ENCODE measurements at places on chromosomes 3 and 15.
A peak's percentile ranks its signal among the peaks of the same experiment; 100 is the strongest.

GRCh38 chr3:31613654-31614053, 80.9 kb downstream of the STT3B start:
- no peak for DNase-seq

GRCh38 chr3:129619726-129620162, 13.3 kb upstream of the PLXND1 start:
- DNase-seq: no peak

- DNase-seq: no peak
Measured at GRCh38 chr3:123653221-123653682, 68.4 kb upstream of the HACD2 start.

DNA sequence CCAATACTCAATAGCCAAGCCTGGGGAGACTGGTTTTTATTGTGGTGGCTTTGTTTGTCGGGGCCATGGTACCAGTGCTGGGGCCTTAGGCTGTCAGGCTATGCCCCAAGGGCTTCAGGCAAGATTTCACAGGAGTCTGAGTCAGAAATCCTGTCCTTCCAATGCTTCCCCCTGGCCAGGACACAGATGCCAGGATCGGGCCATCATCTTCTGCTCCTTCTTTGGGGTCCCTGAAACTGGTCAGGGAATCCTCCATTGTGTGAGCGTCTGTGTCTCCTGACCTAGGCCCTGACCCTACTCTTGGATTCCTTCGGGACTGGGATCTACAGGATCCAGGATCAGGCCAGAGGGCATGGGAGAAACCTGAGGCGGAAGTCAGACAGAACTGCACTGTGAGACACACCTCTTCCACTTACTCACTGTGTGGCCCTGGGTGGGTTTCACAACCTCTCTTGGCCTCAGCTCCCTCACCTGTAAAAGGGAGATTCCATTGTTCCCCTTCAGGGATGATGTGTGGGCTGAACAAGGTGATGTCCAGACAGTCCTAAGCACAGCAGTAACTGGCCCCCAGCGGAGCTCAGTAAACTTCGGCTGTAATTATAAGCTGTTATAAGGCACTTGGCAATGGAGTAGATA, 292.7 kb downstream of the UACA start:
- no peak for DNase-seq

DNA sequence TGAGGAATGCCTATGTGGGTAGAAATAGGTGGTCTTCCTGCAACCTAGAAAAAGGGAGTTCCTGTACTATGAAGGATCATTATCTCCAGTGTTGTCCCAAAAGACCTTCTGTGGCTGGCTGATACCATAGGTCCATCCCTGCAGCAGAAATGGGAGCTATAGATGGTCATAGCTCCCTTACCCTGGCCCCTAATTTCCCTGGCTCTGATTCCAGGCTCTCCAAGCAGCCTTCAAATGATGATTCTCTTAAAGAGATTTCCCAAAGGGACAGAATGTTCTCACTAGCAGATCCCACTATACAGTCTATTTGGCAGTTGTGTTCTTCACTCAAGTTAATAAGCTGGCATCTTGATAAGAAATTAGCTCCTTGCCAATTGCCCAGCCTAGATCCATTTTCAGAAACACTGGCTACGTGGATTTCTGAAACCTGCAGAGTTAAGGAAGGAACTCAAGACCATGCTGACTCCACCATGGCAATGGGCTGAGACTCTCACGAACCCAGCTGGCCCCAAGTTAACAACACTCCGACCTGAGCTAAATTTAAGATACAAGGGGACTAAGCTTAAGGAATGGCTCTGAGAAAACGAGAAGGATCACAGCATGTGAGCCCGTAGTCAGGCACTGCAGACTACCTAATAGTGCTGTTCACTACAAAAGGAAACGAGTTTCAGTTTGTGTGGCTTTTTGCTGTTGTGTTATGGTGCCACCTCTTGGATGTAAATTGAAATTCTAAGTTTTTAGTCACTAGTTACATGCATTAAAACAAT, 11.4 kb downstream of the C15orf40 start:
- DNase-seq: no peak

DNA sequence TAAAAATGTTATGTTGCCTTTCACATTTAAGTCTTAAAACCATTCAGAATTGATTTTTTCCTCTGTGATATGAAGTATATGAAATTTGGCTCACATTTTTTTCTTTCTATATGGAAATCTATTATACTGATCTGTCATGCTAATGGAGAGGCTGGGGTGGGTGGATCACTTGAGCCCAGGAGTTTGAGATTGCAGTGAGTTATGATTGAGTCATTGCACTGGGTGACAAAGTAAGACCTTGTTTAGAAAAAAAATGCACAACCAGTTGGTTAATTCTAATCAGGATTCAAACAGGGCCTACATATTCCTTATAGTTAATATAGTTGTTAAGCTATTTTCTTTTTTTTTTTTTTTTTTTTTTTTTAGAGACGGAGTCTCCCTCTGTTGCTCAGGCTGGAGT, 230.5 kb downstream of the MFSD1 start:
- DNase-seq: no peak

GRCh38 chr3:18645619-18646018, 220.5 kb upstream of the SATB1 start:
- no peak for DNase-seq

- no peak for DNase-seq
Measured at GRCh38 chr3:122301063-122301462, 24.0 kb upstream of the CSTA start.

GRCh38 chr3:3842356-3842755, 43.1 kb downstream of the LRRN1 start:
- DNase-seq: no peak

DNA sequence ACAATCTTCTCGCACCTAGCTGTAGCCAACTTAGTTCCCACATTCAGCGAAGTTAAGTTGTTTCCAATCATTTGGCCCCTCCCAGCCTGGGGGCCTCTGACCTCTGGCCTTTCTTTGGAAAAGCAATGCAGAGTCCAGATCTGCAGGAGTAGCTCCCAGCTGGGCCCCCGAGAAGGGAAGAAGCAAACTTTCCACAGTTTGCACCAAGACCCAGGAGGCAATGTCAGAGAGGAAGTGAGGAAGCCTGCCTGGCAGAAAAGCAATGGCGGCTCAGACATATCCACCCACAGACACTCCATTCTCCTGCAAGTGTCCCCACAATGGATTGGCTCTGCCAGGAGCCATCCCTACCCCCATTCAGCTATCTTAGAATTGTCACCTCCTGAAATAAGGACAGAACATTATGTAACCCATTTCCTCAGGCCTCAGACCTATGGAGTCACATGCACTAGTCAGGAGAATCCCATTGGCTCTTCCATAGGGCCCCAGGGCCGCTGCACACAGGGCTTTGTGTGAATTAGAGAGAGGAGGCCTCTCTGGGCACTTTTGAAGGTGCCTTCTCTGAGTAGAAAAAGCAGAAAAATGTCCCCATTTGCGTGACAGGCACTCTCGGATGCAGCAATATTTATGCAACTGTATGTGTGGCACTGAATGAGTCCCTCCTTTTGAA, 3.0 kb upstream of the BUB1B start:
- no peak for DNase-seq

GRCh38 chr3:98058244-98058960, 23.3 kb upstream of the GABRR3 start:
- no peak for DNase-seq

DNA sequence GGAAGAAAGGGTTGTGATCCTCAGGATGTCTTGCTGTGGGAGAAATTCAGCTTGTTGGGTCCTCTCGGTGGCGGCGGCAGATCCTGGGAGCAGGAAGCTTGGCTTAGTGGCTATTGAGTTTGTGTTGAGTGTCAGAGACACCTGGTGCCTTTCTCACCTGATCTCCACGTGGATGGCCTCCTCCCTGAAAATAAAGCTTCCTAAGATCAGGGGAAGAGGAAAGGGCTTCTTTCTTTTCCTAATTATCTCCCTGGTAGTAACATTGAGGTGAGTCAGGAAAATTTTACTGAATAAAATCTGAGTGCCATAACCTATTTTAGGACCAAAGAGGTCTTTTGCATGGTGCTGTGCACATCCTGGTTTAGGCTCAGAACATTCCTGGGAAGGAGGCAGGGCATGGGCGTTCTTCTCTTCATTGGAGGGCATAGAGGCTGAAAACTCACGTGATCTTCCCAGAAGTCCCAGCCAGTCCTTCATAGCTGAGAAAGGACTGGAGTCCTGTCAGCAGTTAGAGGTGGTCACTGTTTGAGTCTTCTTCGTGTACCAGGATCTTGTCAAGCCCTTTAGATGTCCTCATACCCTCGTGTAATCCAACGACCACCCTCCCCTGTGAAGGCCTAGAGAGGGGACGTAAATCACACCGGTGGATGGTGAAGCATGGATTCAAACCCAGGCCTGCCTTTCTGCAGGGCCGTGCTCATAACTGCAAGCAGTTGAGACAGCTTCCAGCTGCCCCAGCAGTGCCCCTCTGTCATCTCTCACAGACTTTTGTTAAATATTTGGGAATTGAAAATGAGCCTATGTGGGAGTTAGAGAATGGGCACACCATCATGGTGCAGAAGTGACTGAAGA, 1.1 kb downstream of the CMTM8 start:
- DNase-seq: no peak

- no peak for DNase-seq
Measured at GRCh38 chr3:50612234-50612882, 784 bp upstream of the CISH start.

GRCh38 chr3:13525827-13526625, 22.9 kb upstream of the FBLN2 start:
- DNase-seq: no peak

DNA sequence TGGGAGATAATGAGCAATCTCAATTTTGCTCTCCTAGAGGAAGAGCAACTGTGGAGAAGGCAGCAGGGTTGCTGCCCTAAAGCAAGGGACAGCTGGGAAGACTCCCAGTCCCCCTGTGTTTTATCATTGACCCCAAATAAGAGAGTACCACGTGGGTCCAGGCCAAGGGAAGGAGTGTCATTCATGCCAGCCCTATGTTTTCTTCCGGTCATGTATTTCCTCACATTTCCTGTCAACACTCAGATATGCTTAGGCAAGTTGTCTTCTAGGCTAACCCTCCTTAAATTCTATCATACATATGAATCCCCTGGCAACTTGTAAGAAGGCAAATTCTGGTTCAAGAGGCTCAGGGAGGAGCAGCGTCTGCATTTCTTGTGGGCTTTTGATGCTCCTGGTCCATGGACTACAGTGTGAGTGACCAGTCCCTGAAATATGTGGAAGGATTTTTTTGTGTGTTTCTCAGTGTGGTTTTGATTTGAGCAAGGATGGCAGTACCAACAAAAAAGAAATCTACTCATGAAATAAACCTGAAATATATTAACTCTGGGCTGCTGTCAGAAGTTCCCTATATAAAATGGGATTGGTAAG, 31.9 kb upstream of the RPP14 start:
- DNase-seq: no peak

DNA sequence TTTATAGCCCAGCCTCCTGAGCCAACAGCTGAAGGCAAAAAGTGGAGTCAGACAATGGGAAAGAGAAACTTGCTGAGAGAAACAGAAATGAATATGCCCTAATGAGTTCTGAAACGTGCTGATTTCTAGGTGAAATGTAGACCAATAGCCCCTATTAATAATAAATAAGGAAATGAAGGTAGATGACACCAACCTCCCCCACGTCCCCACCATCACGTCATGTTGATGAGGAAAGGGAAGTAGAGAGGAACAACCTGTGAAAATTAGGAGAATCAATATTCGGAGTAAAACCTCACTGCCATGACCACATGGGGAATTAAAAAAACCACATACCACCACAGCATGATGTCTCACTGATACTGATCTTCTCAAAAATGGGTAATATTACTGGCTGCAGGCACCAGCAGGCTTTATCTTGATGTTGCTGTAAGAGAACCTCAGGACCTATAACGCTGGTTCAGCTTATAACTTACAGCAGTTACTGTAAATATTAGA, 64.0 kb downstream of the KAT2B start:
- no peak for DNase-seq

GRCh38 chr3:58063022-58063815, 55.0 kb downstream of the FLNB start:
- DNase-seq: peak; percentile 60

DNA sequence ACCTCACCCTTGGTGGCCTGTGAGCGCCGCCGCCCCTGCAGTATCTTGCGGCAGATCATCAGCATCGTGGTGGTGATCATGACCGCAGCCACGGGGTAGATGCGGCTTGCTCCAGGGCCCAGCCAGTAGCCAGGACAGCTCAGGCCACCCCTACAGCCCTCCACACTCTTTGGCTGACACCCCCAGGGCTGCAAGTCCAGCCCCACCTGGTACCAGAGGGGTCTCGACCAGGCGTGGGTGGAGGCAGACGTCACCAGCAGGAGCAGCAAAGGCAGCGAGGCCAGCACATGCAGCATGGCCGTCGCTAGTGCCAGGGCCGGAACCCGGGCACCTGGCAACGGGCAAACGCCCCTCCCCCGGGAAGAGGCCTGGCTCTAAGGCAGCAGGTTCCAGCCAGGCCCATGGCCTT, at the start of gene TMEM89:
TMEM89 (minus strand) TSS at position 309 of the 409 bp plus-strand sequence; CDS start at position 296, 13 bp downstream.
- no peak for DNase-seq

DNA sequence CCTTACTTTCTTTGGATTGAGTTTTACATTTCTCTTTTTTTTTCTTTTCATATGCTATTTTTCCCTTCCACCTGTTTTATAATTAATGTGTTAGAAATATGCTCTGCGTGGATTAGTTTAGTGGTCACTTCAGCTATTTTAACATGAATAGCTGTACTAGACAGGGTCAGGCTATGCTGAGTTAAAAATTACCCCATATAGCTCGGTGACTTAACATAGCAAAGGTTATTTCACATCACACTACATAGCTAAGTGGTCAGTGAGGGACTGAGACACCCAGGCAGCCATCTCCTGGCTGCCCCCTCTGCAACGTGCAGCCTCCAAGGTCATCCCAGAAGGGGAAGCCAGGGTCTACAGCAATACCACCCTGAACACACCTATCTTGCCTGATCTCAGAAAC, 46.9 kb upstream of the KIF23 start:
- DNase-seq: no peak

GRCh38 chr3:112627419-112627818, 13.5 kb downstream of the CCDC80 start:
- no peak for DNase-seq

GRCh38 chr15:74036271-74037170, 42.0 kb downstream of the PML start:
- DNase-seq: no peak

DNA sequence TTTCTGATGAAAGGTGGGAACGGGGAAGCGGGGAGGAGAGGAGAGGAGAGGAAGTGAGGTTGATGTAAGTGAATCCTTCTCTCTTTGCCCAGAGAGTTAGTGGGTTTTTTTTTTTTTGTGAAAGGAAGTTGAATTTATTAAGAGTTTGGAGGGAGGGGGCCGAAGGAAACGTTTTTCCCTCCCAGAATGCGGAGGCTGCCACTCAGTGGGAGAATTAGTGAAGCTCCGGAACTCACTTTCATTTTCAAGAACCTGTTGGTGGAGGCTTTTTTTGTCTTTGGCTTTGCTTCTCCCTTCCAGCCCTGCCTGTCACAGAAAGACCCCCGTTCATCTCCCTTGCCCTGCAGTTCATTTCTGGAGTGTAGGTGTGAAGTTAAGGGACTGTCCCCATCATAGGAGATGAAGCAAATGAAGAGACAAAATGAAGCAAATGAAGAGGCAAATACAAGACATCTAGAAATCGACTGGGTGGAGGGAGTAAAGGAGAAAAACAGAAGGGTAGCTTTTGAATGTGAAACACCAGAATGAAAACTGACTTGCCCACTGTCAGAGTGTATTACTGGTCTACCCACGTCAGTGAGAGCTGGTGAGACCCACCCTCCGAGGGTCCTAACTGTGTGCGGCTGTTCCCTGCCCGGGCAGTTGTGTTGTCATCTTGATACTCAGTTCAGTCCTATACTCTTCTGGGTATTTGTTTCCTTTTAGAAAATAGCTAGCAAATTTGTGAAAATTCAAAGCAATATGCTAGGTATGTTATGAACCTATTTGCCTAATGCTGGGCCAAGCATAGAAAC, 91.5 kb downstream of the ITPR1 start:
- DNase-seq: no peak

All from omental fat pad (tissue), 4 donors.